ENCODE measurements at places on chromosomes 6 and 20. TPM values are rescaled to one million over a fixed set of nuclear protein-coding genes. Genes with fewer than 3 reads are reported as not detected.

The RSPH3 gene
- total RNA-seq: 3.5 TPM

The PI16 gene
- not detected for total RNA-seq

The CNPY3 gene
- total RNA-seq: 44.2 TPM

The TNNC2 gene
- 1.1 TPM for total RNA-seq

The LST1 gene
- 74.9 TPM for total RNA-seq

The SCRT2 gene
- total RNA-seq: not detected

The LAMA2 gene
- total RNA-seq: not detected

The GGT7 gene
- 12.9 TPM for total RNA-seq

The SMLR1 gene
- total RNA-seq: not detected

The POPDC3 gene
- not detected for total RNA-seq

The VWA7 gene
- 2.4 TPM for total RNA-seq

The FRS3 gene
- 8.9 TPM for total RNA-seq

The SLC26A8 gene
- total RNA-seq: 0.27 TPM

The CLPSL2 gene
- total RNA-seq: not detected

The UST gene
- 1.6 TPM for total RNA-seq

The ADGRF5 gene
- under 0.01 TPM for total RNA-seq

The FLRT3 gene
- under 0.01 TPM for total RNA-seq

The FAM184A gene
- 0.27 TPM for total RNA-seq

The LGSN gene
- under 0.01 TPM for total RNA-seq

The HLA-DMA gene
- 156 TPM for total RNA-seq

The FKBP5 gene
- total RNA-seq: 26.4 TPM

The SLC22A1 gene
- total RNA-seq: under 0.01 TPM

The NKX2-4 gene
- total RNA-seq: not detected

The OTOR gene
- total RNA-seq: not detected

The PRDM13 gene
- total RNA-seq: not detected

The VARS2 gene
- total RNA-seq: 15.9 TPM

The KIF25 gene
- not detected for total RNA-seq

The BPIFA1 gene
- total RNA-seq: not detected

The GTSF1L gene
- total RNA-seq: not detected

The TPMT gene
- 4.6 TPM for total RNA-seq

The PARD6B gene
- total RNA-seq: 1.1 TPM

The PRR18 gene
- not detected for total RNA-seq

The TNFRSF6B gene
- total RNA-seq: 0.54 TPM

The VGLL2 gene
- not detected for total RNA-seq

The ASIP gene
- total RNA-seq: not detected

The PROKR2 gene
- total RNA-seq: not detected

The RNF39 gene
- not detected for total RNA-seq

The TBPL1 gene
- 4.3 TPM for total RNA-seq

The GINS1 gene
- 3.2 TPM for total RNA-seq

The C6orf118 gene
- total RNA-seq: not detected

The RSPH9 gene
- 0.27 TPM for total RNA-seq

The ULBP3 gene
- 2.7 TPM for total RNA-seq

The RIPOR3 gene
- 32.6 TPM for total RNA-seq

The ISM1 gene
- total RNA-seq: 0.27 TPM

The RING1 gene
- 40.4 TPM for total RNA-seq

The TFAP2C gene
- under 0.01 TPM for total RNA-seq

The ARMC12 gene
- total RNA-seq: 0.81 TPM

The C6orf15 gene
- total RNA-seq: not detected

The BEND6 gene
- total RNA-seq: 0.27 TPM

The BCAS1 gene
- total RNA-seq: not detected

The HLA-DRB1 gene
- total RNA-seq: 266 TPM

The DYNLT2 gene
- 2.7 TPM for total RNA-seq

The TAGAP gene
- 67.3 TPM for total RNA-seq

The KCNK16 gene
- not detected for total RNA-seq

The CTNNBL1 gene
- total RNA-seq: 51.2 TPM

The MCCD1 gene
- total RNA-seq: not detected
